Tibial nerve (tissue), 4 donors: ENCODE measurements at places on chromosomes 13 and 19. TPM values are rescaled to one million over a fixed set of nuclear protein-coding genes. Genes with fewer than 3 reads are reported as not detected.

DNA sequence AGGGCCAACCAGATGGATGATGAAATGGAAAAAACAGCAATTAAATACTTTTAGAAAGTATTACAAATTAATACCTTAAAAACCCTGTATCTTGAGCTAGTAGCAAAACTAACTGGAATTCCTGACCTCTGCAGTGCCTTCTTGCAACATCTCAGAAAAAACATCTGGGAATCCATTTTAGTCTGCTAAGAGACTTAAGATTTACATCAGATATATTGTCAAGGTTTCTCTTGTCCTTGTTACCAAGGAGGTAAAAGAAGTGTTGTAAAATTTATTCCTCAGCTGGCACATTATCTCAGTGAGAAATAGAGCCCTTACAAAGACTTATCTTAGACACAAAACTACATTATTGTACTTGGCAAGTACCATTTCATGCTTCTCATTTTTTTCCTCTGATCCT lies 18.5 kb downstream of the KCNRG start:
- no peak for DNase-seq

- DNase-seq, result no peak
These were observed 698.2 kb downstream of the PCDH17 start for GRCh38 chr13:58329746-58330145.

- no peak for DNase-seq
These were observed 27.2 kb upstream of the NDUFS7 start for GRCh38 chr19:1356508-1356865.

GRCh38 chr19:42524250-42524649 lies 4.0 kb downstream of the CEACAM1 start:
- no peak for DNase-seq

GRCh38 chr13:27631156-27631555 lies 9.5 kb downstream of the POLR1D start:
- DNase-seq, result no peak

DNA sequence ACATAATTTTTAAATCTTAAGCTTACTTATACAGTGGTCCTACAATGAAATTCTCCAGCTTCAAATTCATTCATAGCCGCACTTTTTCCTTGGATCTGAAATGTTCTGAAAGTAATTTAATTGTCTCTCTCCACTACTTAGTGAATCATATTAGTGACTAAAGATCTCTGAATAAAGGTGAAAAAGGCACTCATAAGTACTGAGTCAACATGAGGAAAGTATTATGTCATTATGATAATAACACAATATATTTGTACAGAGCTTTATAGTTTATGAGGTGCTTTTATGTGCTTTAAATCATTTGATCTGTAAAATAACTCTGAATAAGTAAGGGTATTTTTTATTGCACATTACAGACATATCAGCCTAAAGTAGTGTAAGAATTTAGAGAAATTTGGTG lies 628.2 kb upstream of the SLITRK5 start:
- DNase-seq, result no peak

DNA sequence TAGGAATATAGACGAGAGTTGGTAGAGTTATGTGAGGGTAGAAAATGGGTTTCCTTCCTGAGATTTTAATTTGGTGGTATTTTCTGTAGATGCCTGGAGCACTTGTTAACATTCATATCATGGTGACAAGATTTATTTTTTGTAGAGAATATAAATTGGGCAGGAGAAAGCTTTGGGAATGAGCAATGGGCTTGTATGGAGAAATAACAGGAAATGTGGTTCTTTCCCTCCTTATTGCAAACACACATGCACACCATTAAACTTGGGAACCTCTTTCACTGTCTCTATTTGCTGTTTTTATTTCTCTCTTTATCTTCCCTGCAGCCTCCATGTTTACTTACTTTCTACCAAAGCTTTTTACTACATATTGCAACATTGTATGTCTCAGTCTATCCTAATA lies 1653.6 kb downstream of the OLFM4 start:
- DNase-seq, result no peak

GRCh38 chr19:48853483-48853882 lies 14.9 kb downstream of the PLEKHA4 start:
- no peak for DNase-seq

DNA sequence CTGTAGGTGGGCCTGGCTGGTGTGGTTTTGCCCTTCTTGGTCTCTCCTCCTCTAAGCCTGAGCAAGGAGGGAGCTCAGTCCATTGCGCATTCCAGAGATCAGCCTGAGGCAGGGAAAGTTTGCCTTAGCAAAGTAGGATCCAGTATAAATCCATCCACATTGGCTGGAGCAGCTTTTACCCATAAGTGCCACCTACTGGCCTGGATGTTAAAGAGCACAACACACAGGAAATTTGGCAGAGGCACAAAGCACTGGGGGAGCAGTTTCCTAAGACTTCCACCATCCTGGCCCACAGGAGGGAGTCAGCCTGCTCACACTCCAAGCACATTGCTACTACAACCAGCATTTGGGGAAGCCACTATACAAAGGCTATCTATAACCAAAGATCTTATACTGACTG lies 1124.2 kb downstream of the SLITRK1 start:
- no peak for DNase-seq

TEX29 gene
- not detected for total RNA-seq

TRPC4 gene
- not detected for total RNA-seq

HOMER3 gene
- 46.1 TPM for total RNA-seq

OR10H1 gene
- total RNA-seq, result not detected

CAMSAP3 gene
- total RNA-seq, result not detected
